ENCODE measurements at places on chromosomes 13 and 19.

DNA sequence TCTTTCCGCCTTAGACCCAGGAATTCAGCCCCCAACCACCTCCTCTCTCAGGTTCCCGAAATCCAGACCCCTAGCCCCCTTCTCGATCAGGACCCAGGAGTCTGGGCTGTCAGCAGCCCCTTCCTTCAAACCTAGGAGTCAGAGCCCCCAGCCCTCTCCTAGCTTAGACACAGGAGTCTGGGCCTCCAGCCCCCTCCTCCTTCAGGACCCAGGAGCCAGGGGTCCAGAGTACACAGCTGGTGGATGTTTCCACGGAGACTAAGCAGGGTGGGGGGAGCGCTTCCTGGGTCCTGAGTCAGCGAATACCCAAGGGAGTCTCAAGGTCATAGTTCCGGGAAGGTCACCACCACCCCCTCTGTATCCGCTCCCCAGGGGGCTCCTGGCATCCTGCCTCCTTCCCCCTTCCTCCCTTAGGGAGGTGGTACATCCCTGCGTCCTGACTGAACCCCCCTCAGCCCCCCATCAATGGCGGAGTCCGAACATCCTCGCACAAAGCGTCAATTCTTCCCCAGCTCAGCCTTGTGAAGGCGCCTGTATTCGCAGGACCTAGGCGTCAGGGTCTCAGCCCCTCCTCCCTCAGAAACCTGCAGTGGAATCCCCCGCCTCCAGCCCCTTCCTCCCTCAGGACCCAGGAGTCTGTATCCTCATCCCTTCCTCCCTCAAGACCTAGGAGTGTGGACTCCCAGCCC, 4.6 kb downstream of the CADM4 start:
- no peak for DNase-seq

DNA sequence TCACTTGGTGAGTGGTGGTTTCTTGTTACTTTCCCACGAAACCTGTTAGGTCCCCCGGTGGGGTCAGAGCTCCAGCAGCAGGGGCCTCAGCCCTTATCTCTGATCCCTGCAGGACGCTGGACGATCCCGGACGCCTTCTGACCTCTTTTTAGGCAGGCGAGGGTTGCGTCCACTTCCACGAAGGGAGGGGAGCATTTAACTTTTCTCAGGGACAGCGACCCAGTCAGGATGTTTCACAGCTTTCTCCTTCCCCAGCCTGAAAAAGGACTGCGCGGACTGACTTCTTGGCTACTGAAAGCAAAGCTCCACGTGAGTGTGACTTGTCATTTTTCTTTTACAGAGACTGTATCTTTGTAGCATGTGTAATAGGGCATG, 692 bp downstream of the ZNF234 start:
- DNase-seq: peak; percentile 14

- no peak for DNase-seq
These were observed 2.2 kb upstream of the ESD start for GRCh38 chr13:46799139-46799538.

GRCh38 chr13:108733022-108733560, 103.7 kb downstream of the MYO16 start:
- DNase-seq: no peak

GRCh38 chr19:37654629-37655300, 500 bp downstream of the ZFP30 start:
- peak; percentile 50 for DNase-seq

- no peak for DNase-seq
These were observed 4.7 kb downstream of the ZNF317 start for GRCh38 chr19:9144920-9145319.

GRCh38 chr19:33156334-33156733, 24.4 kb downstream of the WDR88 start:
- no peak for DNase-seq

- no peak for DNase-seq
These were observed 766.4 kb upstream of the KLHL1 start for GRCh38 chr13:70874636-70875035.

DNA sequence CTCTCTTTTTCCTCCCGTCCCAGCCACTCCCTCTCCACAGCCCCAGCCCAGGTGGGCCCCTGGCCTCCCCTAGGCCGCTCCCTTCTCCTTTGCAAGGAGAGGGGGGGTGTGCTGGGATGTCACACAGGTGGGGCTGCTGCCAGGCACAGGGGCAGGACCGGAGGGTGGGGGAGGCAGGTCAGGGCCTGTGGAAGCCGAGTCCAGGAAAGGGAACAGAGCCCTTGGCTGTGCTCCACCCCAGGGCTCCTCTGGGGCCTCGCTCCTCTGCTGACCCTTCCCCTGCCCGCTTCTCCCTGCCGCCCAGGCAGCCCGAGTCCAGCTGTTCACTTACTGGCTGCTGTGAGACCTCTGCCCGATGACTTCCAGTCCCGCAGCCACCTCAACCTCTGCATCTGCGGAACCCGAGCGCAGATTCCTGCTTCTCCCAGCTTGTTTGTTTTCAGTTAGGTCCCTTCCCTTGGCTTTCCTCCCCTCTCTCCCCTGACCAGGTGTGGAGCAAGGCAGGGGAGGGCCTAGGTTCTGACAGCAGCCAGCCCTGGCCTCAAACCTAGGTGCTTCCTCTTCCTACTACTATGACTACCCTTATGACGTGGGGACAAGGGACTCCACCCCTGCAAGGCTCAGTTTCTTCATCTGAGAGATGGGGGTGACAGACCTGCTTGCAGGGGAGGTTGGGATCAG, 850 bp upstream of the KLK11 start:
- DNase-seq: no peak

GRCh38 chr13:99459099-99459850, 42.0 kb upstream of the TM9SF2 start:
- DNase-seq: no peak

GRCh38 chr19:19860756-19861390, 4.8 kb upstream of the ZNF253 start:
- DNase-seq: no peak

- DNase-seq: peak; percentile 66
These were observed 3.0 kb downstream of the ABCA7 start for GRCh38 chr19:1042689-1043511.

- DNase-seq: no peak
These were observed 792 bp upstream of the PEX11G start for GRCh38 chr19:7489609-7490044.

DNA sequence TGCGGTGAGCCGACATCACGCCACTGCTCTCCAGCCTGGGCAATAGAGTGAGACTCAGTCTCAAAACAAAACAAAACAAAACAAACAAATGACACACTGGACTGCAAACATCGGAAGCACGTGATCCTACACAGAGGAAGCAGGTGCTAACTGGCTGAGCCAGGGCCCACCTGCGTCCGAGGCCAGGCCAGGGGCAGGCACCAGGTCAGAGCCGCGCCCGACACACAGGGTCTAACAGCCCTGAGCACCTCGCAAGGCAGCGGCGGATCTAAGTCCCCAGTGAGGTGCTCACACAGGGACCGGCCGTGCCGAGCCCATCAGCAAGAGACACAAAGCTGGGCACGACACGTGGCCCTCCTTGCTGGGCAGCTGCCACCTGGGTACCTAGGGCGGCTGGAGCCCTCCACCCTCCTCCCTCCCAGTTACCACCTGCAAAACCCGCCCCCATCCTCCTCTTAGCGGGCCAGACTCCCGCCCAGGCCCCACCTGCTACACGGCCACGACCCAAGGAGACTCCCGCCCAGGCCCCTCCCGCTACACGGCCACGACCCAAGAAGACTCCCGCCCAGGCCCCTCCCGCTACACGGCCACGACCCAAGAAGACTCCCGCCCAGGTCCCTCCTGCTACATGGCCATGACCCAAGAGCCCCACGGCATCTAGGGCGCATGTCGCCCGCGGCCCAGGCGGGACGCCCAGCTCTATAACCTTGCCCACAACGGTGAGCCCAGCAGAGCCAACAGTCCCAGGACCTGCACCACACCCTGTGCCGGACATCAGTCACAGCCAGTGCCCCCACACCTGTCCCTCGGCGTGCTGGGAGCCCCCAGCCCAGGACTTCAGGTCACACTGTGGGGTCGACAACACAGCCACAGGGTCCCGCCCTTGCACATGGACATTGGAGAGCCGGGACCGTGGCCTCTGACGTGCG, 15.6 kb downstream of the AP3D1 start:
- DNase-seq: no peak

DNA sequence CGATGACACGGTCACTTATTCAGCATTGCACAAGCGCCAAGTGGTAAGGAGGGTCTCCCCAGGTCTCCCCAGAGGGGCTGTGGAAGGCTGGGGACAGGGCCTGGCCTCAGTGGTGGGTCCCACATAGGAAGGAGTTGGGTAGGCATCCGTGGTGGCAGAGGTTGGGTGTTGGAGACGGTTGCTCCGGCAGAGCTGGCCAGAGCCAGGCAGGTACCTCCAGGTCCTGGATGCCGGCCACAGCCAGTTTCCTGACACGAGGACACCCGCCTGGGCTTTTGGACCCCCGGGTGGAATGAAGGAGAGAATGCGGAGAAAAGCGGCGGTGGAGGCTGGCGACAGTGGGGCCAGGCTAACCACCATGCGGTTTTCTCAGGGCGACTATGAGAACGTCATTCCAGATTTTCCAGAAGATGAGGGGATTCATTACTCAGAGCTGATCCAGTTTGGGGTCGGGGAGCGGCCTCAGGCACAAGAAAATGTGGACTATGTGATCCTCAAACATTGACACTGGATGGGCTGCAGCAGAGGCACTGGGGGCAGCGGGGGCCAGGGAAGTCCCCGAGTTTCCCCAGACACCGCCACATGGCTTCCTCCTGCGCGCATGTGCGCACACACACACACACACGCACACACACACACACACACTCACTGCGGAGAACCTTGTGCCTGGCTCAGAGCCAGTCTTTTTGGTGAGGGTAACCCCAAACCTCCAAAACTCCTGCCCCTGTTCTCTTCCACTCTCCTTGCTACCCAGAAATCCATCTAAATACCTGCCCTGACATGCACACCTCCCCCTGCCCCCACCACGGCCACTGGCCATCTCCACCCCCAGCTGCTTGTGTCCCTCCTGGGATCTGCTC, 1.3 kb upstream of the FFAR1 start:
- DNase-seq: no peak

- no peak for DNase-seq
These were observed 10.9 kb downstream of the MKNK2 start for GRCh38 chr19:2039959-2040646.

DNA sequence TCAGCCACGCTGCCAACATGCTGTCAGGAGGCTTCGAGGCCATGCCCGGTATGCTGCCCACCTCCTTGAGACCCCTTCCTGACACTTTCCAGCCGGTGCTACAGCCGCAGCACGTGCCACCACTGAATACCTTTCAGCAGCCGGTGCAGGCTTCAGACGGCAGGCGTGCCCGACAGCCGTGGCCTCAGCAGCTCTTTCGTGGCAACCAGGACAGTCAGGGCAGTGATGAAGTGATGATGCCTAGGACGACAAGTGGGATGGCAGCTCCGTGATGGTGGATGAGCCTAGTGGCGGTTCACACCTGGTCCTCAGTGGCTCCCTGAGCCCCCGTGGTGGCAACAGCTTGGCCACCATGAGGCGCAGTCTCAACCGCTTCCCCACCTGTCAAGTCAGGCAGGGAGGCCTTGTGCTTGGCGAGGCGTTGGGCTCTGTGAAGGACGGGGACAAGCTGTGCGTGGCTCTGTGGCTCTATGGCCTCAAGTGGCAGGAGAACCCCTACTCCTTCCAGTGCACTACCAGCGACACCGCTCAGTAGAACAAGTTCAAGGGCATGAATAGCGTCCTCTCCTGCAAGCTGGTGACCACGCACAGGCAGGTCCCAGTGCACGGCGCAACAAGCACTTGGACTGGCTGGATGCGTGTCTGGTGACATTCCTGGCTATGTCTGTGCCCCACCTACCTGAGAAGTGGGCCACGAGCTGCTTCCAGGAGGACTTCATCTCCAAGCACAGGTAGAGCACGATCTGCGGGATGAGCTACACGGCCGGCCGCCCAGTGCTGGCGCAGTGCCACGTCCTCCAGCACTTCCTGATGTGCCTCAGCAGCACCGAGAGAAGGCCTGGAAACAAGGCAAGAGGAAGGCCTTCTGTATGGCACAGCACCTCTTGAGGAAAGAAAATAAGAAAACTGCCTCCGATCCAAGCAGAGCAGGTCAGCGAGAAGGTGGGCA, 18.2 kb upstream of the ZNF14 start:
- DNase-seq: no peak

DNA sequence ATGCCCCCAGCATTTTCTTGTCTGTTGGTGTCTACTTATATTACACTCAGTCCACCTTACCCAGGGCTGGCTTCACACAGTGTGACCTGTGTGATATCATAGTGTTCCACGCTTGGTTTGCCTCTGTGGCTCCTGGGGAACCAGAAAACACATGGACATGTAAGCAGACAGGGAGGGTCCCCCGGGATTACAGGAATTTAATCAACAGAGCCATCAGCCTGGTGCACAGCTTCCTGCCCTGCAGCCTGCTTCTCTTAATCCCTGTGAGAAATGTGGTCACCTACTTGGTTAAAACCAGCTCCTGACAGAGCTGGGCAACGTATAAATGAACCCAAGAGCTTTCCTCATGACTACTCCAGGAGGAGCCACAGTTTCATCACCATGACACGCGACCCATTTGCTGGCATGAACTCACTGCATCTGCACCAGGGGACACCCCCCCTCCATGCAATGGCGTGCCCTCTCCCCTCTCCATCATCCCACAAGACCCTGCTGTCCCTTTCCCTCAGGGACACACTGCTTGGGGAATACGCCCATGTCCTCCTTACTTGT, 152.1 kb downstream of the UQCRFS1 start:
- DNase-seq: no peak

DNA sequence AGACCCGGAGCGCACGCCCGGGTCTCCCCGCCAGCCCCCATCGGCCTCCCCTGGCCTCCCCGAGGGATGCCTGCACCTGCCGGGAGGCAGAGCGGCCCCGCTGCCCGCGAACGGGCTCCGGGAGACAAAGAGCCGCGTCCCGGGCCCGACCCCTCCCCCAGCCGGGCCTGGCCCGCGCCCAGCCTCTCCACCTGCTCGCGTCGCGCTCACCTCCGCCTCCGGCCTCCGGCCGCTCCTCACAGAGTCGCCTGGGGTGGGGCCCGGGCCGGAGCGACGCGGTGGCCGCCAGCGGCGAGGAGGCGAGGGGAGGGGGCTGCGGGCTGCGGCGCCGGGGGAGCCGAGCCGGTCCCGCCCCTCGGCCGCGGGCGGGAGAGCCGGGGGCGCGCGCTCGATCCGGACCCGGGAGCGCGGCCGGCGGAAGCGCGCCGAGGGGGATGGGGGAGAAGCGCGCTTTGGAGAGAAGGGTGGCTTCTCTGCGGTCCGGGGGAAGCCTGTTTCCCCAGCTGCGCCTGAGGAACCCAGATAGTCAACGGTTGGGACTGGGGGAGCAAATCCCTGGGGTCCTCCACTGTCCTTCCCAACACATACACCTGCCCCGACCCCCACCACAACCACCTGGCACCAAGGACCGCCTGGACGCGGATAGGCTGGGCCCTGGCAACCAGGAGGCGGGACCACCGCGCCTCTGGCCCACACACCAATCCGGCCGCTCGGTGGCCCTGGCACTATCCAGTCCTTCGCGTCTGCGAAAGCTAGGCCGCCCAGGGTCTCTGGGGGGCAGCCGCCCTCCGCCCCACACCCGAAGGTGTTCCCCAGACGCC, at the start of gene PRR36:
Gene PRR36, minus strand, starts transcription at position 315 of the 821 bp plus-strand sequence. CDS start 701 bp downstream, outside the sequence.
- DNase-seq: peak; percentile 56

- DNase-seq: no peak
These were observed 23.4 kb downstream of the DPRX start for GRCh38 chr19:53655042-53655665.

Measured in AG08396 (cell line).